ENCODE measurements at places on chromosomes 12 and 14.

GRCh38 chr12:115155665-115156645, 472.0 kb upstream of the TBX3 start:
- no peak for DNase-seq

GRCh38 chr12:63874897-63875480, 30.5 kb downstream of the SRGAP1 start:
- DNase-seq: no peak

DNA sequence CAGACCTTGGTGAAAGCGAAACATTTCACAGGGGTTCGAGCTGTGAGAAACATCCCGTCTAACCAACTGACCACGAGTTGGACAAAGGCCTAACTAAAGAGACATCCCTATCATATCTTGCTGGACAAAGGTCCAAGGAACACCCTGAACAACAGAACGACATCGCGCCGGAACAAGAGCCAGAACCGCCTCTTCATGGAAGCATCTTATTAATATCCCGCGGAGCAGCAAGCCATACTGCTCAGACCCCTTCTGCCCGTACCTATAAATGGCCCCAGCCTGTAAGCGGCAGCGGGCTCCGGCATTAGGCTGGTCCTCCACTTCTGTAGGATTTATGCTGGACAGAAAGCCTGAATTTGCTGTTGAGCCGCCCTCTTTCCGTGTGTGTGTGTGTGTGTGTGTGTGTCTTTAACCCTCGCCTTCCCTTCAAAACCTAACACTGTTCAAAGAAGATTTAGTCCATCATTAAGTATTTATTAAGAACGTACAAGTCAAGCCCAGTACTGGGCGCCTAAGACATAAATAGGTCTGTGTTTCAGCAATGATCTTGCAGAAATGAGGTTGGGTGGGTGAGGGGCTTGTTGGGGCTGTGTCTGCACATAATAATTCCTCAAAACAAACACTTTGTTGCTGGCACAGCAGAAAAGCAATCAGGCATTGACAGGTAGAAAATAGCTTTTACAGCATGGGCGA, 1.9 kb downstream of the SLC6A15 start:
- no peak for DNase-seq

DNA sequence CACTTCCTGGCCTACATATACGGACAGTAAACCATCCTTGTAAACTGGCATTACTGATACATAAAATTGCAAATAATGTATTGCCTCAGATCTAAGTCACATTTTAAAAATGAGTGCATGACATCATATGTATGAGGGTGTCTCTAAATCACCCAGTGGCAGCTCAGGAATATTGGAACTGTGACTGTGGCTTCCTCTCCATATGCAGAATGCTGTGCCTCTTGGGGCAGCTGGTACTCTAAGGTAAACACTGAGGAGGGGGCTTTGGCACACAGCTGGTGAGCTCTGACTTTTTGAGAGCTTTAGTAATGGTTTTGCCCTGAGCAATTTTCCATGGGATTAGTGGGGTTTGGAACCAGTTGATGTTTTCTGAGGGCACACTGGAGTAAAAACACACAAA, 263.7 kb downstream of the BMP4 start:
- no peak for DNase-seq

GRCh38 chr12:9731797-9732196, 1.1 kb downstream of the CLECL1 start:
- no peak for DNase-seq

DNA sequence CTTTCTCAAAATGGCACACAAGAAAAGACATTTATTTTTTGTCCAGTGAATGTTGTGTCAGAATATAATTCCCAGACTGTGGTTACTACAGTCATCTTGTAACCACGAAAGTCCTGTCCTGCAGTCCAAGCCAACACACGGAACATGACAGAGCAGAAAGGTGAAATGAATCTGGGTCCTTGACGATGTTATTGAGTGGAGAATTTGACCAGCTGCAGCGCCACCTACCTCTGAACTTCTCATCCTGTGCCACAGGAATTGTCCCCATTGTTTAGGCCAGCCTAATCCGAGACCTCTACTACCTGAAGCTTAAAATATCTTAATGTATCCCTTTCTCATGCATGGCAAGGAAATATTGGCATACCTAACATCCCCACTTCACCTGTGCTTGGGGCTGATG, 64.1 kb upstream of the OTX2 start:
- DNase-seq: no peak

DNA sequence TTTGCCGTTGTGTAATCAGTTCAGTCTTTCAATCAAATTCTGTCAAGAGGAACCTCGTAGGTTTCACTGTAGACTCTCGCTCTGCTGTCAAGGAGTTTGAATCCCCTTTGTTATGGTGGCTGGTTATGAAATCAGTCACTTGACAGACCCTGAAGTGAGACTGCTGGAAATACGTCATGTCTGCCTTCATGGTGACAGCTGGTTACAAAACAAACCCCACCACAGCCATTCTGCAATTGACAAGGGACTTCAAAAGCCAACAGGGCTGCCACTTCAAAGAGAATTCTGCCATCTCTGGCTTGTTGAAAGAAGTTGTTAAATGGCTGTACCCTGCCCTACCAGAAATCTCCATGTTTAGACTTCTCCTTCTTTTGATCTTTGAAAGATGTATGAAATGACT, 286.9 kb downstream of the ERC1 start:
- no peak for DNase-seq

DNA sequence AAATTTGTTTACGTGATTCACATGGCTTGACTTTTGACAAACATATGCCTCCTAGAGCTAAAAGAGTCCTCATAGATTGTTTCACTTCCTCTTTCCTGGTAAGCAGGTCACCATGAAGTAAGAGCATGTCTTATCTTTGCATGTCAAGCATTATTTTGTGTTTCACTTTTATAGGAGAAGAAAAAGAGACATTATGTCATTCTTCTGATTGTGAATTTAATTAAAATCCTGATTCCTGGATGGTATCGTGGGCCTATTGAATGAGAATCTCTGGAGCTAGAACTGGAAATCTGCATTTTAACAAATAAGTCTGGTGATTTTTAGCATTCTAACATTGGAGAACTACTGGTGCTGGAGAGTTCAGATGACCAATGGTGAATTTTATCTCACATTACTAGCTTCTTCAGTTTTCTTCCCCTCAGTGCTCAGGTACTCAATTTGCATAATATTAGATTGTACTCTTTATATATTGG, 218.6 kb upstream of the ATP2B1 start:
- no peak for DNase-seq

DNA sequence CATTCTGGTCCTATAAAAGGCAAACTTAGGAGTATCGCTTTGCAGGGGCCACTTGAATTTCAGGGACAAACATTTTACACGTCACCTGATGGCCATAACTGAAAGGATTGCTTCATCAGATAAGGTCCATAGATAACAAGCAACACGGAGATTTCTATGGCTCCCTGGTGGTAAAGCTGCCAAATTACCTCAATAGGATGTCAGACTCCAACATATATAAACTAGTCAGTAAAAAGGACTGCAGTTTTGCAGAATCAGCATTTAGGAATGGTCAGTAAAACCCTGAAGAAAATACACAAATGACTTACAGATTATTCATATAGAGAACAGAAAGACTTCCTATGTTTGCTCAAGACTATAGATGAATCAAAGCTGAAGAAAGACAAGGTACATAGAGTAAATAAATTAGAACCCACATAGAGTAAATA, 66.1 kb upstream of the GRIP1 start:
- no peak for DNase-seq

DNA sequence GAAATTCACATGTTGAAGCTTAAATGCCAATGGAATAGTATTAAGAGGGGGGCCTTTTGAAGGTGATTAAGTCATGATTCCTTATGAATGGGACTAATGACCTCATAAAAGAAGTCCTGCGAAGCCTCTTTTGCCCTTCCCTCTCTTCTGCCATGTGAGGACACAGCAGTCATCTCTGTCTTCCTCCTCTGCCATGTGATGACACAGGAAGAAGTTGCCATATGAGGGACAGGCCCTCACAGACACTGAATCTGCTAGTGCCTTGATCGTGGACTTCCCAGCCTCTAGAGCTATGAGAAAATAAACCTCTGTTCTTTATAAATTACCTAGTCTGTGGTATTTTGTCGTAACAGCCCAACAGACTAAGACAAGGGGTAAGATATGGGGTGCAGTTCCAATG, 100.7 kb downstream of the VCPKMT start:
- no peak for DNase-seq

- no peak for DNase-seq
Observed at GRCh38 chr12:53625373-53625945, 723 bp downstream of the ATF7 start.

DNA sequence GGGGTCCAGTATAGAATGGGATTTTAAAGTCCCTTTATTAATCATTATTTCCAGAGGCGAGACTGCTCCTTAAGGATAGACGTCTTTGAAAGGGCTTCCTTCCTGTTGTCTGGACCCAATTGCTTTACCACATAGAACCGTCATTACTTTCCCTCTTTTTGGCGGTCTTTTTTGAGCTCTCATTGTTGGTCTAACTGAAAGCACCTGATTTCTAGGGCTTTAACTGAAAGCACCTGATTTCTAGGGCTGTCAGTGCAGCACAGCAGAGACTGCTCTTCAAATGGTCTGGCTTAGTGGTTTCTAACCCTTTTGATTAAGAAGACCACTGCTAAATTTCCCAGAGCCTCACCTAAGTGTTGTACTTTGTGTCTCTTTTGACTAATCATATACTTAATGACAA, 95.8 kb downstream of the PRKCH start:
- DNase-seq: no peak

GRCh38 chr14:30058401-30058800, 130.8 kb upstream of the PRKD1 start:
- DNase-seq: no peak

DNA sequence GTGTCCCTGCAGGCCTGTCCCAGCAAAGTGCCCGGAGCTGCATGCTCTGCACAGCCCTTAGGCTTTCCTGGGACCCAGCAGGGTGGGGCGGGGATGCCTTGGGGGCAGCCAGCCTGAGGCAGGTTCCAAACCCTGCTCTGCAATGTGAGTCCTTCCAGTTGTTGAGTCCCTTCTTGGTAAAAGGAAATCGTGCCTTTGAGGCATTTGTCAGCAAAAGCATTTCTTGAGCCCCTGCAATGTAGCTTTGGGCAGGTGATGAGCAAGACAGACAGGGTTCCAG, 38.1 kb upstream of the TRAF3 start:
- DNase-seq: no peak

DNA sequence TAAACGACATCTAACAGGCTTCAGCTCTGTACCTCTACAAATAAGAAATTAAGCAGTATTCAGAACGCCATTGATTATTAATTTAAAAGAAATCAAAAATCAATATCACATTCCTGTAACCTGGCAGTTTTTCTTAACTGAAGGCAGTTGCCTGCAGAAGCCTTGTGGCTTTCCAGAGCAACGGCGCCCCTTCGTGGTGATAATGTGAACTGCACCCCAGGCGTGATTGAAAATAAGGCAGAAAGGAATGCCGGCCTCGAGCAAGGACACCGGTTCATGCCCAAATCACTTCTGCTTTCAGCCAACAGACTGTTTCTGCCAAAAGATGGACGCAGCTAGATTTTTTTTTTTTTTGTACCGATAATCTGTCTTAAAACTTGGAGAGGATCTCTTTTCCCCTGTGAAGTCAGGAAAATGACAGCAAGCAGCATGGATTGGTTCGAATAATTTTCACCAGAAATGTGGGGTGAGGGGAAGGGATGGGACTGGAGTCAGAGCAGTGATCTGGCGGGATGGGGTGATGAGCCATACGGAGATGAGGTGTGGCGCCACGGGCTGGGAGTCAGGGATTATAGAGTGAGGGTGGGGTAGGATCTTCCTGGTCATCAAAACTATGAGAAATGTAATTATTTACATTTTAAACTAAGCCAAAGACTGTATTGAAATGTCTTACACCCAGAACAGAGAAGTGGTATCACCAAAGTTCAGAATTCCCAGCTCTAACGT, 473.0 kb downstream of the DPF3 start:
- DNase-seq: peak; percentile 10

- no peak for DNase-seq
Observed at GRCh38 chr14:44778604-44779003, 183.1 kb downstream of the KLHL28 start.

DNA sequence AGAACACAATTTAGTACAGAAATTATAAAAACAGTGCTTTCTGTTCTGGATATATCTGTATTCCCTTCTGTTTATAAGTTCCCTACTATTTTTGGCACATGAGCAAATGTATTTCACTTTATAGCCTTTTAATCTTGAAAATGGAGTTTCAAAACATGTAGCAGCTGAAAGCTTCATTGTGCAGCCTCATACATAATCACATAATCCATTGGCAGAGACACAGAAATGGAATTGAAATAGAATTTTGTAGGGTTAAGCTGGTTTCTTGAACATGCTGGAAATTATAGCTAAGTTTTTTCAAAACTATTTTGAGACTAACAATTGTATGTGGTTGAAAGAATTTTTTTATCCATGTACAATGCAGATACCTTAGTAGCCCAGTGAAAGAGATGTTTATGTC, 614.3 kb upstream of the MDGA2 start:
- DNase-seq: no peak

DNA sequence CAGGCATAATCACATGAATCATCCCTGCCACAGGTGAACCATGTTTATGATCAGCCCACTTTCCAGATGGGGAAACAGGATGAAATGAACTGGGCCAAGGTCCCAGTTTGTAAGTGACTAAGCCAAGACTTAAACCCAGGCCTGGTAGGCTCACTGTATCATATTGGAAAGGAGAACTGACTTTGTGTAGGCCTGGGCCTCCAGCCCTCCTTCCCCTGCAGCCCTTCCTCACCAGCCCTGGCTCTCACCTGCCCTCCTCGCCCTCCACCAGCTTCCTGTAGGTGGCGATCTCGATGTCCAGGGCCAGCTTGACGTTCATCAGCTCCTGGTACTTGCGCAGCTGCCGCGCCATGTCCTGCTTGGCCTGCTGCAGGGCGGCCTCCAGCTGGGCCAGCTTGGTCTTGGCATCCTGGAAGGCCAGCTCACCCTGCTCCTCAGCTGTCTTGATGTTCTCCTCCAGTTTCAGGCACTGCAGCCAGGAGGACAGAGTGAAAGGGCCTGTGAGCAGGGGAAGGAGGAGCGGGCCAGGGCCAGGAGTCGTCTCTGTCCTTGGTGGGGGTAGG, 19.8 kb downstream of the KRT80 start:
- no peak for DNase-seq

- no peak for DNase-seq
Observed at GRCh38 chr14:32010604-32011125, 66.4 kb upstream of the ARHGAP5 start.

DNA sequence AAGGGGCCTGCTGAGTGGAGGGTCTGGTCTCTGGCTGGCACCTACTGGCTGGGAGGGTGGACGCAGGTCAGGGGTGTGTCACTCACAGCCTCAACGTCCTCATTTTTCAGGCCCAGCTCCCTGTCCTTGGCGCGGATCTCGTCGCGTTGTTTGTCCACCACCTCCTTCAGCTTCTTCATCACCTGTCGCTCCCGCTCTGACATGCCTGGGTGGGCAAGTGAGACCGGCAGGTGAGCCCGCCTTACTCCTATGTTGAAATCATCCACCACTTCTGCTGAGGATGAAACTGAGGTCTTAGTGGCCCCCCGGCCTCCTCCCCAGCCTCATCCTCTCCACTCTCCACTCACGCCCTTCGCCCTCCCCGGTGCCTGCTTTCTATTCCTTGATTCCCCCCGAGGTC, 34.2 kb downstream of the RILPL1 start:
- DNase-seq: no peak

GRCh38 chr14:102948698-102949061, 26.2 kb downstream of the AMN start:
- DNase-seq: no peak
